ENCODE measurements at places on chromosomes 2 and 18. TPM values are rescaled to one million over a fixed set of nuclear protein-coding genes. Genes with fewer than 3 reads are reported as not detected.

The CIB4 gene
- total RNA-seq: not detected

The AMER3 gene
- 1.2 TPM for total RNA-seq

The ZFAND2B gene
- total RNA-seq: 35.4 TPM

The LYG2 gene
- total RNA-seq: not detected

The KIF1A gene
- 14.1 TPM for total RNA-seq

The LINC00305 gene
- 0.21 TPM for total RNA-seq
